ENCODE measurements at places on chromosomes 6 and 20.

GRCh38 chr20:50026746-50027575 lies 44.2 kb downstream of the SNAI1 start:
- peak overlapping the region; percentile 96 for H3K27ac ChIP-seq
- peak; percentile 38 for DNase-seq
- H3K4me3 ChIP-seq: no peak overlapping the region

DNA sequence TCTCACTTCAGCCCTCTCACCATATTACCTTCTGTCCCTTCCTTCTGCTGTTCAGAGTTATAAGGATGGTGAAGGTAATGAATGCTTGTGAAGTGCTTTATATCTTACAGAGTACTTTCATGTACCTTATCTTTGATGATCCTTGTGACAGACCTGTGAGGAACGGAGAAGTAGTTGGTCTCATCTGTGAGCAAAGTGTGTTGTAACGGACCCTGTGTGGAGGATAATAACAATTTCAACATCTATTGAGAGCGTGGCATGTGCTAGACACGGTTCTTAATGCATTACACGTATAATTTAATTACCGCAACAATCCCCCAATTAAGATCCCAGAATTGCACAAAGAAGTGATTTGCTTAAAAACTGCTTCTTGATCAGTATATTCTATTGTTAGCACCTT lies 124.6 kb downstream of the ANKS1A start:
- peaks cover 18% of the 10 kb centered on the region for H3K4me1 ChIP-seq
- DNase-seq: no peak
- H3K27ac ChIP-seq: no peak overlapping the region
- H3K36me3 ChIP-seq: no peaks in the 10 kb centered on the region
- no peak overlapping the region for H3K4me3 ChIP-seq

- no peaks in the 10 kb centered on the region for H3K4me1 ChIP-seq
- no peaks in the 10 kb centered on the region for H3K36me3 ChIP-seq
- DNase-seq: no peak
- no peak overlapping the region for H3K27ac ChIP-seq
- peaks cover 27% of the 10 kb centered on the region for H3K27me3 ChIP-seq
- H3K4me3 ChIP-seq: no peak overlapping the region
These were observed 30.9 kb downstream of the LBP start for GRCh38 chr20:38377039-38377685.

DNA sequence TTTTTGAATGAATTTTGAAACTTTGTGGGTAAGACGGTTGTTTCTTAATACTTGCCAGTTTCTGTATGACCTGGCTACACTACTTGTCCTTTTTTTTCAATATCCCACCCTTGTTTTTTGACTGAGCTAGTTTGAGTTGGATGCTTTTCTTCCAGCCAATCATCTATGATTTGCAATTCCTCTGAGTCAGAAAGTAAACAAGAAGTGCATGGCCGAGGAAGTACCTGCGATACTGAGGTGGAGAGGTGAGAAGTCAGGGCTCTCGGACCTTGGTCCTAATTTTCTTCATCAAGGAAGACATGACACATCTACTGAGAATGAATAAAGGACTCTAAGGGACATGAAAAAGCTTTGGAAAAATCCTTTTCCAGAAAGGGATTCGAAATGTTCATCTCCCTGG lies 185.7 kb downstream of the LINC00237 start:
- H3K36me3 ChIP-seq: no peaks in the 10 kb centered on the region
- no peaks in the 10 kb centered on the region for H3K4me1 ChIP-seq
- H3K4me3 ChIP-seq: no peak overlapping the region
- H3K27ac ChIP-seq: no peak overlapping the region
- H3K27me3 ChIP-seq: no peaks in the 10 kb centered on the region

DNA sequence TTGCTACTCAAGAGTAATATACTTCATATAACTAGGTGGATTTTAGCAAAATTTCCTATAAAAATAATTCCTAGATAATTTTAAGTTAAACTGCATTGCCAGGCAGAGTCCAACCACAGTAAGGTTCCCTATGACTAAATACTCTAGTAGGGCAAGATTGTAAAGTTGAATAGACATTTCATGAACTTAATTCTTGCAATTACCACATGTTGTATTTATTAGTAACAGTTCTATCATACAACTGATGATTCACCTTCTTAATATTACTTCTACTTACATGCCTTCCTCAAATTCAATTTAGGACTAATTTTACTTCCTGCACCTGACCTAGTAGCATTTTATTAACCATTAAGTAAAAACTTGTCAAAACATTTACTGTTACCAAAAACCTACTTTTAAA lies 266.7 kb upstream of the THEMIS start:
- no peaks in the 10 kb centered on the region for H3K36me3 ChIP-seq
- no peaks in the 10 kb centered on the region for H3K27me3 ChIP-seq
- H3K4me1 ChIP-seq: no peaks in the 10 kb centered on the region

GRCh38 chr6:35091346-35092083 lies 49.6 kb downstream of the TCP11 start:
- H3K4me1 ChIP-seq: peaks cover 59% of the 10 kb centered on the region
- H3K27ac ChIP-seq: no peak overlapping the region
- H3K36me3 ChIP-seq: no peaks in the 10 kb centered on the region
- no peaks in the 10 kb centered on the region for H3K27me3 ChIP-seq

GRCh38 chr6:157621406-157621805 lies 201.6 kb upstream of the SNX9 start:
- no peaks in the 10 kb centered on the region for H3K36me3 ChIP-seq
- H3K27ac ChIP-seq: no peak overlapping the region
- H3K4me3 ChIP-seq: no peak overlapping the region
- no peak for DNase-seq

DNA sequence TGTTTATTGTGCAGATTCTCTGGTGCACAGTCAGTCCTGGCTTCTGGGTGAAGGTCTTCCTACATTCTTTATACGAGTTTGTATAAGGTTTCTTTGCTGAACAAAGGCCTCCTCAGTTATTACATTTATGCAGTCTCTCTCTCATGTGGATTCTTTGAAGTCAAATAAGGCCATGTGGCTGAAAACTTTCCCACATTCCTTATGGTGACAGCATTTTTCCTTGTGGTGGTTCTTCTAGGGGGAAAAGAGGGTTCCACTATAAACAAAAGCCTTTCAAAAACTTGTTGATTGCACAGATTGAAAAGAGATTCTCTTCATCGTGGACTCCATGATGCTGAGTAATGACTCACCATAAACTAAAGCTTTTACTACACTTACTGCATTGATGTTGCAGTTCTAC lies 19.2 kb downstream of the ZSCAN12 start:
- no peaks in the 10 kb centered on the region for H3K27me3 ChIP-seq
- no peak overlapping the region for H3K4me3 ChIP-seq
- H3K36me3 ChIP-seq: peaks cover 19% of the 10 kb centered on the region
- peaks cover 6% of the 10 kb centered on the region for H3K4me1 ChIP-seq
- H3K27ac ChIP-seq: no peak overlapping the region

DNA sequence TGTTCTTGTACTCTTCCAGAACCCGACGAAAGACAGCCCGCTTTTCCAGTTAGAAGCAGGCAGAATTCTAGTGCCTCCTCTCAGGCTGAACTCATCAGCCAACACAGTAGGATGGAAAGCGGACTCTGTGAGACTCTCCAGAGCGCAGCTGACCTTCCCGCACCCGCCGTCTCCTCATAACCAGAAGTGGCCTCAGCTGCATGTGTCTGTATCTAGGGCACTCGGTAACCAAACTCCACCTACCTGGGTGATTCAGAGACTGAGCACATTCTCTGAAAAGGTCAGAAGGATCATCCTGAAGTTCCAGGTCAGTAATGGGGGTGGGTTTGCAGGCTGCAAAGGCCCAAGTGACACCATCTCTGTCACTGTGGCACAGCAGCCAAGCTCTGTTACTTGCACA lies 66.7 kb upstream of the NFATC2 start:
- DNase-seq: peak; percentile 39
- no peak overlapping the region for H3K4me3 ChIP-seq

DNA sequence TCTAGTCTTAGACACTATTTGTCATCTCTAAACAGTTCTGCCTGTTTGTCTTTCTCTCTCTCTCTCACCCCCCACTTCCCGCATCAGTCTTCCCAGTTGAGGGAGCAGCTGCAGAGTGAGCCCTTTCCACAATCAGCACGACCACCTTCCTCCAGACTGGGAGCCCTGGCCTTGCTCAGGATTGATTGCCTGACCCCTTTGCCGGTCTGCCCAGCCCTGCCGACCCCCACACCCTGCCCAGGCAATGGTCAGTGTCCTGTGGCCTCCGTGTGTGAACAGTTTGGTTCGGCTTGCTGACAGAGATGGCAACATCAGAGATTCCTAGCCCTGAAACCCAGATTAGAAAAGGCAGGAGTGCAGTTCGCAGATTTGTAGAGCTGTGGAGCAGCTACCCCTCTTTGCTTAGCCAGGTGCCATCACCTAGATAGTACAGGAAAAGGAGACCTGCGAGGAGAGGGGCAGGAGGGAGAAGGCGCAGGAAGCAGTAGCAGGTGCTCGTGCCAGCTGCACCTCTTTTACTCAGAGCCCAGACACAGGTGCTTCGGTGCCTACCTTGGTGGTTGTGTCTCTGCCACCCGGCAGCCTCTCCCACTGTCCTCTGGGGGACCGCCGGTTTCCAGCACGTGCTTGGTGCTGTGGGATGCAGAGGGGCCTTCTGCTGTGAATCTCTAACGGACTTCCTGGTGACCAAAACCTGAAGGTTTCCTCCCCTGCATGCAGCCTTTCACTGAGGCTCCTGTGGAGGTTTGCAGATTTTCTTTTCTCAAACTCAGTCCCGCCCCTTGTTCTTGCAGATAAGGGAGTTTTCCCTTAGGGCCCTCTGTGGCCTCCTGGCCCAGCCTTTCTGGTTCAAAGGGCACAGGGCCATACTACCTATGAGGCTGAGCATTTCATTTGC lies 92.4 kb downstream of the SCML4 start:
- H3K4me3 ChIP-seq: no peak overlapping the region
- no peaks in the 10 kb centered on the region for H3K36me3 ChIP-seq
- no peak for DNase-seq

DNA sequence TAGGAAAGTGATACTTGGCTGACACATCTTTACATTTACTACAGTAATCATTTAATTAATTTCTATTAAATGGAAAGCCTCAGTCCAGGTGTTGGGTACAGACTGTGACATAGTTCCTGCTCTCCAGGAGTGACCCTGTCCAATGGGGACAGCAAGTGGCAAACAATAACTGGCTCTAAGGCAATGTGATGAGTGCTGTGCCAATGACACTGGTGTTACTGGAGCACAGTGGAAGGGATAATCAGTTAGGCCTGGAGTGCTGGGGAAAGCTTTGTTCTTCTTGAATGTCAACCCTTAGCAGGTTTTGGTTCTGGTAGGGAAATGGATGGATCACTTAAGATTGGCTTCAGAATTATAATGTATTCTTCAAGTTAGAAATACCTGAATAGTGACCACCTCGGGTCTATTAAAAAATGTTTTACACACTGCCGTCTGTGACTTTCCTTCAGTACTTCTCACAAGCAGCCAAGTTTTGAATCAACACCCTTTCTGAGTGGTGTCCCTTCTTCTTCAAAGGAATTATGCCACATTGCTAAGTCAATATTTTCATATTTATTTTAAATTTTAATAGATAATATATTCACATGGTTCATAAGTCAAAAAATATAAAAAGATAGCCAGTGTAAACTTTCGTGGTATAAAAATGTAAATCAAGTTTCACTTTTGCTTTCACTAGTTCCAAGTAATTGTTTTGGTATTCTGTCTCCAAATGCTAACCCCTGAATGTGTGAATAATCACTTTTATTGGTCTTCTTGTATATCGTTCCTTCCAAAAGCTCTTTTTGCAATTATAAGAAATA lies 9.6 kb downstream of the CMTR1 start:
- DNase-seq: no peak
- no peaks in the 10 kb centered on the region for H3K27me3 ChIP-seq
- peaks cover 43% of the 10 kb centered on the region for H3K36me3 ChIP-seq
- H3K4me1 ChIP-seq: peaks cover 3% of the 10 kb centered on the region

DNA sequence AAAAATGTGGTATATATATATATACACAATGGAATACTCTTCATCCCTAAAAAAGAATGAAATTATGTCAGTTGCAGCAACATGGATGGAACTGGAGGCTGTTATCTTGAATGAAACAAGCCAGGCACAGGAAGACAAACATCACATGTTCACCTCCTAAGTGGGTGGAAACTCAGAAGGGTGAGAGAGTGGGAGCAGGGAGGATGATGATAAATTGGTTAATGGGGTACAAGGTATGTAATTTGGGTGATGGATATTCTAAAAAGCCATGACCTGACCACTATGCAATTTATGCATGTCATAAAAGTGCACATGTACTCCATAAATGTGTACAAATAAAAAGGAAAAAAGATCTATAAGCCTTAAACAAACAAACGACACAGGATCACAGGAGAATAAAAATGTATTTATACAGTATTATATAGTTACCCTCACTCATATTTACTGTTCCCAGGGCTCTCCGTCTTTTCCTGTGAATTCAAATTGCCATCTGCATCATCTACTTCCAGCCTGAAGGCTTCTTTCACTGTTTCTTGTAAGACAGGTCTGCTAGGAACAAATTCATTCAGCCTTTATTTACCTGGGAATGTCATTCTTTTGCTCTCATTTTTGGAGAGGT lies 89.8 kb downstream of the SYNDIG1 start:
- no peaks in the 10 kb centered on the region for H3K27me3 ChIP-seq
- H3K27ac ChIP-seq: no peak overlapping the region
- no peaks in the 10 kb centered on the region for H3K4me1 ChIP-seq
- no peak for DNase-seq
- no peak overlapping the region for H3K4me3 ChIP-seq

DNA sequence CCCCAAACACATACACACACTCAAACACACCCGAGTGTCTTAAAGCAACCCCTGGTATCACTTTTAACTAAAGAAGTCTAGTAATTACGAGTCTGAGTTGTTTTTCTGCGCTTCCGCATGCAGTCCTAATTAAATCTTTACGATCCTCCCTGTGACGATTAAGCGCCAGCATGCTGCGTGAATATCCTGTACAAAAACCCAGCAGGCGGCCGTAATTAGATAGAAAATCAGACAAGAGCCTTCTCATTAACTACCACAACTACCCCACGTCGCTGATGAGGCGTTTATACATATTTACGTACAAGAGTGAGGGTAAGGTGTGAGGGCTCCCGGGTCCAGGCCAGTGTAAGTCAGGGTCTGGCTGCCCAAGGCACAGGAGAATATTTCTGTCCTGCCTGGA lies 8.1 kb downstream of the TFAP2B start:
- peaks cover 40% of the 10 kb centered on the region for H3K27me3 ChIP-seq
- DNase-seq: no peak
- H3K27ac ChIP-seq: no peak overlapping the region
- H3K4me1 ChIP-seq: no peaks in the 10 kb centered on the region
- no peak overlapping the region for H3K4me3 ChIP-seq

- no peak overlapping the region for H3K27ac ChIP-seq
- H3K4me3 ChIP-seq: no peak overlapping the region
- no peak for DNase-seq
These were observed 5.1 kb downstream of the HLA-E start for GRCh38 chr6:30494291-30494861.

Data from osteoblast (primary cell).